ENCODE measurements at places on chromosomes 4 and X. TPM values are rescaled to one million over a fixed set of nuclear protein-coding genes. Genes with fewer than 3 reads are reported as not detected.

- DNase-seq, result peak; percentile 99
These were observed 62.2 kb upstream of the FAM241A start for GRCh38 chr4:112082954-112083586.

DNA sequence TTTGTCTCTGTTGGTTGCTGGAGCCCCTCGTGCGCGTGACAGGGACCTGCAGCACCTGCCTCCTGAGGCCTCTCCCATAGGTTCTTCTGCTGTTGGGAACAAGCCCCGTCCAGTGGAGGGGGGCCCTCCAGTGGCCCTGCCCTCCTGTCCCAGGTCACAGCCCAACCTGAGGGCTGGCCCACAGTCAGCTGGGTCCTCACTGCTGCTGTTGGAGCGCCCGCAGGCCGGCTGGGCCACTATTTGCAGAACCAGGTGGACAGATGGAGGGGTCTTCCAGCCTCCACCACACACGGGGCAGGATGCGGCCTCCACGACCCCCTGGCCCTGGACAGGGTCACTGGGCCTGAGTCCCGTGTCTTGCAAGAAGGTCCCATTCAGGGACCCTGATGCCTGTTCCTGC lies 51.4 kb upstream of the PSAPL1 start:
- DNase-seq, result no peak

DNA sequence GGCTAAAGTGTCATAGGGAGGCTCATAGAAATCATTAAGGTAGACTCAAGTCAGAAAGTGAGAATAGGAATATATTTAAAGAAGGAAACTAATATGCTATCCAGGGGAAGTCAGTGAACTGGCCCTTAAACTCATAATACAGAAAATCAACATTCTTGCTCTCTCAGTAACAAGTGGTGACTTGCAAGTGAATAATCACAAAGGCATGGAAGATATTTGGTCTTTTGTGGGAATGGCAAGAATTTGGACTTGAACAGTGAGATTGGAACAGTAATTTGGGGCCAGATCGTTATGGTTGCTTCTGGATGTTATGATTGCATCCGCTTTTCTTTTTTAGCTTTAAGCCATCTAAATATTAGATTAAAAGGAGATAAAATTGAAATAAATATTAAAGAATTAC lies 103.8 kb downstream of the TBC1D19 start:
- no peak for DNase-seq

DNA sequence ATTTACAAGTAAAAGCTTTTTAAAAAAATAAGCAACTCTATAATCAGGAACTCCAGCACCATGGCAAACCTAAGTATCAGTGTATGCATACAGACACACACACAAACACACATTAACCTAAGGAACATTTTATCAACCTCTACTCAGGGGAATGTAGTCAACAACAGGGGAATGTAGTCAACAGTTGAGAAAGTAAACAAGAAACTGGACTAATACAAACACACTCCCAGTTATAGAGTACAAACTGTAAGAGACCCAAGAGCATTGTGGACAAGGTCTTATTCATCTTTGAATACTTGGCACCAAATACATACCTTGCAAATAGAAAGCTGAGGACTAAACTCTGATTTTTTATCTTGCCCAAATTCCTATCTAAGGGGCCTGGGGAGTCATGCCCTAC lies 36.2 kb downstream of the PAPSS1 start:
- no peak for DNase-seq

DNA sequence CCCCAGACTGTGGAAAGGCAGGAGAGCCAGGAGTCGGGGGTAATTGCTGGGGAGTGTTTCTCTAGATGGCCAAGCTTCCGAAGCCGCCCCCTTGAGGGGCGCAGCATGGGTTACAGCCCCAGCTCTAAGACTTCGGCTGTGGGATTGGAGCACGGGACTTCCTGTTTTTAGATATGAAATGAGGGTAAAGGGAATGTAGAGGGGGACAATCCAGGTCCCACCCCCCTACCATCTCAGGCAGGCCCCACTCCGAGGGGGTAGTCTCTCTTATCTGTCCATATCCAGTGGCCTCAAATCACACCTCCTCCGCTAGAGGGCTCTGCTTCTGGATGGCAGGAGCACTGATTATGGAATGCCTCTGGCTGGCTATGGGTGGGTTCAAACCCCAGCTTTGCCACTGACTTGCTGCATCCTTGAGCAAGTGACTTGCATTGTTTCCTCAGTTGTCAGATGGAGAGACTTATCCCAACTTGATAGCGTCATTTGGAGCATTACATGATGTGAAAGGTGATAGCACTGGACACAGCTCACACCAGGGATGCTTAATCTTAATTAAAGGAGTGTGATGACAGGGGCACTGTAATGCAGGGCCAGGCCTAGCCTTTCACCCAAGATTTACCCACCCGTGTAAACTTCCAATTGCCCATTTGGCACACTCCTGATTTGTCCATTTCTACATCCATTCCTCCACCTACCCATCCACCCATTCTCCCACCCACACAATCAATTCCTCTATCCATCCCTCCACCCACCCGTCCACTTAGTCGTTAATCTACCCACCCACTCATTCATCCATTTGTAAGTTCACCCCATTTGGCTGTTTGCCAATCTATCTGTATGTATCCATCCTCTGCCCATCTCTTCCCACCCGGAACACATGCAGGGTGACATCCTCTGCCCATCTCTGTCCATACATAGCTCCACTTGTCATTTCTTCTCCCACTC lies 848 bp upstream of the KCND1 start:
- peak; percentile 65 for DNase-seq

DNA sequence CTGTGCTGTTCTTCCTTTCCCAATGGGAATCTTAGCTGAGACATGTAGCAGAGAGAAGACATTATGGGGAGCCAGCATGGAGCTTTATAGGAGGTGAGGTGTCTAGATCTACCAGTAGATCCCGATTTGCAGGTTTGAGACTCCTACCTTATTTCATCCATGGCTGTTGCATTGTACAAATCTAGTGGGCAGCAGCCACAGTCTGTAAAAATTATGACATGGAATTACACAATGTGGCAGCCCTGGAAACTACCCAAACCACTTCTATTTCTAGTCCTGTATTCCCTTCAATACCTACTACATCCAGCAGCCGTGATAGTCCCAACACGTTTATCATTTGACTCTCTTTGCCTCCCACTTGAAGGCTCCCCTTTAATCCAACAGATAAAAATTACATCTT lies 8.1 kb downstream of the ATP7A start:
- DNase-seq, result no peak

- no peak for DNase-seq
These were observed 8.9 kb downstream of the HTN1 start for GRCh38 chr4:70059149-70059548.

GRCh38 chr4:163587867-163588266 lies 93.4 kb downstream of the TMA16 start:
- no peak for DNase-seq

DNA sequence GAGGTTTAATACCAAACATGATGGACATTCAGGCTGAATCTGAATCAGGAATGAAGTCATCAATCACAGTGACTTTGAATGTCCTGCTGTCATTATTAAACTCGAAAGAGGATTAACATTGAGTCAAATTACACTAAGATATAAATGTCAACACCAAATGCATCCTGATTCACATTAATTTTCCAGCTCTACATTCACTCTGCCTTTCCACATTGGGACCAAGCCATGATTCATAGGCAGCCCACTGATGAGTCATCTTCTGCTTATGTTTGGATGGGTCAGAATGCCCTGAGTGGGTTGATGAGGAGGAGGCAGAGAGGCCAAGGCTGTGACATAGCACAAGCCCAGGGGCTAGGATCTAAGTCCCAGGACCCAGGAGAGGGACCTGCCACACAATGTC lies 247.6 kb upstream of the RPS6KA3 start:
- DNase-seq, result peak; percentile 47

GRCh38 chr4:68570122-68570507 lies 6.0 kb downstream of the UGT2B17 start:
- no peak for DNase-seq

GRCh38 chrX:43357741-43358140 lies 298.4 kb upstream of the MAOA start:
- DNase-seq, result no peak

DNA sequence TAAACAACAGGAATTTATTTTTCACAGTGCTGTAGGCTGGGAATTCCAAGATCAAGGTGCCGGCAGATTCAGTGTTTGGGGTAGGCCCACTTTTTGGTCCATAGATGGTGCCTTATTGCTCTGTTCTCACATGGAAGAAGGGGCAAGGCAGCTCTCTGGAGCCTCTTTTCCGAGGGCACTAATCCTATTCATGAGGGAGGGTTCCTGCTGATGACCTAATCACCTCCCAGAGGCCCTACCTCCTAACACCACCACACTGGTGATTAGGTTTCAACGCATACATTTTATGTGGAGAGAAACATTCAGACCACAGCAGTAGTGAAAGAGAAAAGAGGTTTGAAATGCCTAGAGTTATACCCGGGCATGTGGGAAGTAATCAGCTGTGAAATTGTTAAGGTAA lies 1.4 kb upstream of the POLA1 start:
- DNase-seq, result no peak

- DNase-seq, result no peak
These were observed 13.9 kb upstream of the PRDM8 start for GRCh38 chr4:80183250-80184052.

GRCh38 chr4:26127851-26128337 lies 192.9 kb upstream of the RBPJ start:
- DNase-seq, result no peak

DNA sequence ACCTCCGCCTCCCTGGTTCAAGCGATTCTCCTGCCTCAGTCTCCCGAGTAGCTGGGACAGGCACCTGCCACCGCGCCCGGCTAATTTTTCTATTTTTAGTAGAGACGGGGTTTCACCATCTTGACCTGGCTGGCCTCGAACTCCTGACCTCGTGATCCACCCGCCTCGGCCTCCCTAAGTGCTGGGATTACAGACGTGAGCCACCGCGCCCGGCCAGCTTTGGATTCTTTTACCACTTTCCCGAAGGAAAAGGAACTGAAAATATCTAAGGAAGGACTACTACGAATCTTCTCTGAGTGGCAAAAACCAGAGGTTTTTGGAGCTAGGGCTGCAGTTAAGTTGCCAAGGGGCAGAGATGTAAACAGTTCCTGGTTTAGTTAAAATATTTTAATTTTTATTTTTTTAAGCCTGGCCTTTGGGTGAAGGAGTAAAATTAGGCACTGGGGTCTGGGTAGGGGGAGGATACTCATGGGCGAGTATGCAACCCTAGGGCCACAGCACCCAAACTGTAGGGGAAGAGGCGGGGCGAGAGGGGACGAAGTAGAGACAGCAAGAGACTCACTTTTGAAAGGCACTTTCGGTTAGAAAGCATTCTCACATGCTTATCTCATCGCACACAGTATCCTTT lies 525 bp upstream of the CISD2 start:
- no peak for DNase-seq

DNA sequence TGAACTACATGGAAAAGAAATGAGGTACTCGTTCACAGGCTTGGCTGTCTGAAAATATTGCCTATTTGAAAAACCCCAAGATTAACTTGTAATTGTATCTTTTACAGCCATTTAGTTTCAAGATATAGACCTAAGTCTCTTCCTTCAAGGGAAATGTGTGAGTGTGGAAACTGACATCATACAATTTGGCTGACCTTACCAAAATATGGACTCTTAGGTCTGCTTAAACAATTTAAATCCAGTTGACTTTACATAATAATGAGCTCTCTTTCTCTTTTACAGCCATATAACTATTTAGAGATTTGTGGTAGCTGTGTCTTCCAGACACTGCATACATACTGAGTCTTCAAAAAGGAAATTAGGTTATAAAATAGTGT lies 186.9 kb downstream of the NR3C2 start:
- peak; percentile 29 for DNase-seq

GRCh38 chr4:150117094-150117493 lies 38.8 kb downstream of the DCLK2 start:
- no peak for DNase-seq

- peak; percentile 60 for DNase-seq
These were observed 73.5 kb upstream of the RAP2C start for GRCh38 chrX:132292793-132293192.

GYG2 gene
- total RNA-seq, result 0.68 TPM

HSFX4 gene
- not detected for total RNA-seq

PRICKLE3 gene
- 9.7 TPM for total RNA-seq

RNF150 gene
- total RNA-seq, result 0.23 TPM

PLS3 gene
- total RNA-seq, result 538 TPM
